ENCODE measurements at places on chromosomes 1 and 21.

- DNase-seq: no peak
These were observed 59.5 kb downstream of the KCNK1 start for GRCh38 chr1:233673261-233673946.

GRCh38 chr1:39795651-39796050 lies 7.0 kb upstream of the BMP8B start:
- no peak for DNase-seq

DNA sequence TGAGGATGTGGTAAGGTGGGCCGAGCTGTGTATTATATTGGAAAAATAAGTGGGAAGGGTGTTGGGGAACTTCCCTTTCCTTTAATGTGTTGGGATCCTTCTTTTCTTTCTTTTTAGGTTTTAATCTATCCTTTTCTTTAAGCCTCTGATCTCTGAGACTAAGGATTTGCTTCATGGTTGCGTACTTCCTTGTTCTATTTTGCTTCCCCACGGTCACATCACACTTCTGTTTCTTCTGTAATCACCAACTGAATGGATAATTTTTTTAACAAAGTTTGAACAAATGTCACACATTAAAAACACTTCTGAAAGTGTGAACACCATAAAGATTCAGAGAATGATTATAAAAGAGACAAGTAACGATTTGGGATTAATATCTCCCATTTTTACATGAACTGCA lies 17.4 kb downstream of the DMRTA2 start:
- no peak for DNase-seq

- no peak for DNase-seq
These were observed 94.2 kb downstream of the DTL start for GRCh38 chr1:212129781-212130180.

DNA sequence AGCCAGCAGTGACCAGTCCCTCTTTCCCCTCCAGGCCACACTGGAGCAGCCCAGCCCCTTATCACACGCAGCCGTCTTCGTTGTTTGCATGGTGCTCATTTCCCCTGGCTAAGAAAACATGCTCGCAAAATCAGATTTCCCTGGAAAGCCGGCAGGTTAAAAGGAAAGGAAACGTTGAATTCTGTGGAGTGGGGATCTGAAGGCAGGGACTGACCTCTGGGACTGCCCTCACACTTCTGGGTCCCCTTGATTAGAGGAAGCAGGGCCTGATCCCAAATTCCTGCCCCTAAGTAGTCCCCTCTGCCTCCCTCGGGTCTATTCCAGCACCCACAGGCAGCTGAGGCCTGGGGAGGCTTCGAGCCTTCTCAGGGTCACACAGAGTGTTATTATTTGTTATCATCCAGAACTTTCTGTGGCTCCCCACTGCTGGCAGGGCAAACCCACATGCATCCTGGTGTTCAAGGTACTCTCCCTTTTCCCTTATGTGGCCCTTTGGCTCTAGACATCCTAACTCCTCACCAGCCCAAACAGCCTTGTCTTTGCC lies 125.2 kb upstream of the ZBTB40 start:
- DNase-seq: no peak

GRCh38 chr1:182629499-182630096 lies 25.4 kb upstream of the RGS16 start:
- DNase-seq: no peak

DNA sequence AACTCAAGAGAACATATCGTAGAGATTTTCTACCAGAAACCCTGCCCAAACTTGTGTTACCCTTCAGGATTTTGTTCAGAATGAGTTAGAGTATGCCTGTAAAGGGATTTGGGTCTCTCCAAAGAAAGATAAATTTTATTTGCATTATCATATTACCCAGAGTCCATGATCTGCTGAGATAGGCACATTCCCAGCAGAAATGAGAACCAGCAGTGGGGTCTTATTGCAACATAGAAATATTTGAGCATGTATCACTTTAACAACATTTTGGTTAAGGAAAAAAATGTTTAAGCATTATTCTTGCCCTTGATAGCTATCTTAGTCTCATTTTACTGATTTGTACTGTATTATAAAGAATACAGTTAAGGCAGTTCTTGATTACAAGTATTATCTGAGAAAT lies 10.6 kb downstream of the VCAM1 start:
- DNase-seq: no peak

Measured in HS-27A (cell line).